ENCODE measurements at places on chromosomes 11 and 22.
A peak's percentile ranks its signal among the peaks of the same experiment; 100 is the strongest.

DNA sequence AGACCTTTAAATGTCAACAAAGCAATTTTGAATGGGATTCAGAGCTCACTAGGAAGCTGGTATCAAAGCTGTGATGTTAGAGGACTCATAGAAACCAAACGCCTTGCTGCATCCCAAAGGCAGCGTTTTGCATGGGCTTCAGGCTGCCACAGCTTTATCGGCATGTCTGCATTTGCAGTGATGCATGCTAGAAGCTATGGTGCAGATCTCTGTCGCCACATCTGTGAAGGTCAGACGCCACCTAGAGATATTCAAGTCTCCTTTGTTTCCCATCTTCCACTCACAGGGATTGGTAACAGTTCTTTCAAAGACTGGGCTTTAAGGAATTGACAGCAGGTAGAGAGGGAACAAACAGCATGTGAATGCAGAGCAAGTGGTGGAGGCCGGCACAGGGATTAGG lies 47.8 kb downstream of the NTM start:
- DNase-seq: no peak

DNA sequence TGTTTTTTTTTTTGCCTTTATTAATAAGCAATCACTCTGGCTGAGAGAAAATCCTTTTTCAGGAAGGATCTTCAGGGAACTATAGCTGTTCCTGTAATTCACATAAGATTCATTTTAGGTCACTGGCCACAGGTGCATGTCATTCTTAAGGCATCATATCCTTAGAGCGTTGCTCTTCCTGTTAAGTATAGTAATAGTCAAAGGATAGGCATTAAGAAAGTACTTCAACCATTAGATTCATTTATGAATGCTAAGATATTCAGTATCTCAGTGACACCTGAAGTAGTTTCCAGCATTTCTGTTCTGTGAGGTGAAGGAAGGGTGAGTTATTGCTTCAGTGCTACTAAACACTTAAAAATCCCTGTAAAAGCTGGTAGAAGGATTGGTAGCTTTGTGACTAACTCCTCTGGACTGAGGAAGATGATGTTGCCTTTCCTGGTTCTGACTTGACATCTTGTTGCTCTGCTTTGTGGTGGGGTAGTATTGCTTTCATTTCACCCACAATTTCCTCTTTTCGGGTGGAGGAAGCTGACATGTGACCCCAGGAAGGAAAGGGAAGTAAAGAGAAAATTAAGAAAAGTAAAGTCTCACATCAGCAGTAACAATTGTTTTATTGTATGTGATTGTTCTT lies 34.7 kb downstream of the RNF169 start:
- DNase-seq: peak; percentile 86

- DNase-seq: no peak
Observed at GRCh38 chr11:13009476-13009920, 382 bp downstream of the RASSF10 start.

GRCh38 chr11:119077839-119078238 lies 6.8 kb upstream of the HMBS start:
- DNase-seq: no peak

All from A172 (cell line).